Osteoblast (primary cell): ENCODE measurements at places on chromosomes 5 and 9. TPM values are rescaled to one million over a fixed set of nuclear protein-coding genes. Genes with fewer than 3 reads are reported as not detected.
A peak's percentile ranks its signal among the peaks of the same experiment; 100 is the strongest.

- H3K36me3 ChIP-seq: no peaks in the 10 kb centered on the region
- DNase-seq: no peak
- peaks cover 7% of the 10 kb centered on the region for H3K4me1 ChIP-seq
- H3K27ac ChIP-seq: no peak overlapping the region
Measured at GRCh38 chr9:132166599-132166998, 4.7 kb downstream of the NTNG2 start.

GRCh38 chr5:92775711-92776615 lies 805.1 kb downstream of the NR2F1-AS1 start:
- H3K27me3 ChIP-seq: no peaks in the 10 kb centered on the region
- no peak overlapping the region for H3K4me3 ChIP-seq
- no peaks in the 10 kb centered on the region for H3K4me1 ChIP-seq
- DNase-seq: no peak
- no peaks in the 10 kb centered on the region for H3K36me3 ChIP-seq

The IFNA21 gene
- not detected in 2 replicates for total RNA-seq

The PTCH1 gene
- 3.3 and 7.7 TPM in 2 replicates for total RNA-seq

- DNase-seq: no peak
- no peaks in the 10 kb centered on the region for H3K27me3 ChIP-seq
- no peak overlapping the region for H3K4me3 ChIP-seq
- H3K27ac ChIP-seq: no peak overlapping the region
- no peaks in the 10 kb centered on the region for H3K36me3 ChIP-seq
Measured at GRCh38 chr5:132629230-132629944, 28.6 kb upstream of the IL13 start.

- peak overlapping the region; percentile 49 for H3K27ac ChIP-seq
- no peaks in the 10 kb centered on the region for H3K27me3 ChIP-seq
- peak; percentile 30 for DNase-seq
- H3K36me3 ChIP-seq: no peaks in the 10 kb centered on the region
- H3K4me3 ChIP-seq: no peak overlapping the region
- peaks cover 22% of the 10 kb centered on the region for H3K4me1 ChIP-seq
Measured at GRCh38 chr9:92739346-92739970, 25.2 kb downstream of the BICD2 start.

- DNase-seq: peak; percentile 55
- no peaks in the 10 kb centered on the region for H3K27me3 ChIP-seq
- no peak overlapping the region for H3K4me3 ChIP-seq
- H3K4me1 ChIP-seq: no peaks in the 10 kb centered on the region
Measured at GRCh38 chr5:56299212-56299611, 66.1 kb upstream of the ANKRD55 start.

The GPR150 gene
- 0.29 and 0.36 TPM in 2 replicates for total RNA-seq

DNA sequence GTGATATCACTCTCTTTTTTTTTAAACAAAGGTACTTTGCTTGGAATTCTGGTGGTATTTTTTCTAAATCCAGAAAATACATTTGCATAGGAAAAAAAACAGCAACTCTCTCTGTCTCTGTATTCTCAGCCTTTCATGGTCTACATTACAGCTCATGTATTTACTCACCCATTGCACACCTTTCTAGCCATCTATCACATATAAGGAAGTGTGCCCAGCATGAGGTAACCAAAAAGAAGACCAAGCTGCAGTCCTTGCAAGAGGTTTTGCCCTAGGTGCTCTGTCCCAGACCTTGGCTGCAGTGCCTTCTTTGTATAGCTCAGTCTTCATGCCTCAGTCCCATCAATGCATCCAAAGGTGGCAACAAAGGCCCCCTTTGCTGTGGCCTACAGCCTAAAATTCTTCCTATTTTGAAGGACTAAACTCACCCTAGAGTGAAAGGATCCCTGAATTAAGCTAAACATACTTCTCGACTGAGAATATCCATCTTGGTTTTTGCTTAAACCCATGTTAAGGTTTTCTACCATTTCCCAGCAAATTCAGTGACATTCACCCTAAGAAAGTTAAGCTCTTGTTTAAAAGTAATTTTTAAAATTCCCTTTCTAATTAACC lies 446.4 kb downstream of the KIF4B start:
- no peaks in the 10 kb centered on the region for H3K27me3 ChIP-seq
- no peaks in the 10 kb centered on the region for H3K36me3 ChIP-seq
- no peak for DNase-seq
- no peak overlapping the region for H3K4me3 ChIP-seq
- H3K27ac ChIP-seq: no peak overlapping the region

The WNT8A gene
- not detected in 2 replicates for total RNA-seq

The PTPRD gene
- 23.9 and 24.8 TPM in 2 replicates for total RNA-seq

The DMGDH gene
- 7.2 and 9.7 TPM in 2 replicates for total RNA-seq

DNA sequence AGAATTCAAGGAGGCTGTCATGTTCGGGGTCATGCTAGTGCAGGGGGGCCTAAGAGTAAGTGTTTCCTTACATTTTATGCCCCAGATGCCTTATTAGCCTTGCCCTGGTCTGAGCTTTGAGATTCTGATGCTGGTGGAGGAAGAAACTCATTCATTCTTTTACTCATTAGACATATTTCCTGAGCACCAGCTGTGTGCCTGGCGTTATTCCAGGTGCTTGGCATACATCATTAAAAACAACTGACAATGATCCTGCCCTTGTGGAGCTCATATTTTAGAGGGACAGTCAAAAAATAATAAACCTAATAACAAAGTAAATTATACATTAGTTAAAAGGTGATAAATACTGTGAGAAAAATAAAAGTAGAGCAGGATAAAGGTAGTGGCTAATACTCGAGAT lies 138.9 kb upstream of the SGCD start:
- H3K27me3 ChIP-seq: no peaks in the 10 kb centered on the region
- peaks cover 21% of the 10 kb centered on the region for H3K4me1 ChIP-seq
- H3K27ac ChIP-seq: peak overlapping the region; percentile 52
- no peaks in the 10 kb centered on the region for H3K36me3 ChIP-seq
- no peak overlapping the region for H3K4me3 ChIP-seq

DNA sequence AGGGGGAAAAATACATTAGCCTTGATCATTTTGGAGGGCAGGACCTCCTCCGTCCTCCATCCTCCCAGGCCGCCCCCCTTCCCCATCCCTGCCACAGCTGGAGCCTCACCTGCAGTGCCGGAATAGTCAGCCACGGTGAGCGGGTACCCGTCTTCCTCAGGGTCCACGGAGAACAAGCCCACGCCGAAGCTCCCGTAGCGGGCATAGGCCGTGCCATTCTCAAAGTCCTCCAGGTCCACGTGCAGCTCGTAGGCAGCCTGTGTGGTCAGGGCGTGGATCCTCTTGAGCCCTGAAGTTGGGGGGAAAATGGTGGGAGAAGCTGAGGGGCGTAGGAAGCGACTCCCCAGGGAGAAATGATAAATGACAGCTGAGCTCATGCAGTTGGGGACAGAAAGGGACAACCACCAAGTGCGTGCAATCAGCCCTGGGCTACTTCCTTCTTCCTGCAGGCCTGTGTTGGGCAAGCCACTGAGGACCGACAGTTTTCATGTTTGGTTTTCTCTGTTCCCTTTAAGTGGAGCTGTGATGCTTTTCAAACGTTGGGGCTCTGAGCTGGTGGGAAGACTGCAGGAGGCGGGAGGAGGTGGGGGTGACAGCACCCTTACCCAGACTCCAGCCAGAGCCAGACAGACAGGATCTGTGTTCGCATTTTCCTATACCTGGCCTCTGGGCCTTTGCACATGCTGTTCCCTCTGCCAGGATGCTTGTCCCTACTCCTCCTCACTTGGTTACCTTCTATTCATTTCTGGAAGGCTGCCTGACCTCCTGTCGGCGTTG lies 8.7 kb upstream of the QRFP start:
- H3K4me3 ChIP-seq: no peak overlapping the region
- peaks cover 4% of the 10 kb centered on the region for H3K4me1 ChIP-seq
- H3K36me3 ChIP-seq: no peaks in the 10 kb centered on the region
- H3K27me3 ChIP-seq: no peaks in the 10 kb centered on the region
- no peak for DNase-seq
